ENCODE measurements at places on chromosomes 11 and 22. TPM values are rescaled to one million over a fixed set of nuclear protein-coding genes. Genes with fewer than 3 reads are reported as not detected.

Gene GGTLC3
- total RNA-seq = not detected

GRCh38 chr11:84136926-84137325, 850.8 kb upstream of the CCDC90B start:
- no peak for DNase-seq

DNA sequence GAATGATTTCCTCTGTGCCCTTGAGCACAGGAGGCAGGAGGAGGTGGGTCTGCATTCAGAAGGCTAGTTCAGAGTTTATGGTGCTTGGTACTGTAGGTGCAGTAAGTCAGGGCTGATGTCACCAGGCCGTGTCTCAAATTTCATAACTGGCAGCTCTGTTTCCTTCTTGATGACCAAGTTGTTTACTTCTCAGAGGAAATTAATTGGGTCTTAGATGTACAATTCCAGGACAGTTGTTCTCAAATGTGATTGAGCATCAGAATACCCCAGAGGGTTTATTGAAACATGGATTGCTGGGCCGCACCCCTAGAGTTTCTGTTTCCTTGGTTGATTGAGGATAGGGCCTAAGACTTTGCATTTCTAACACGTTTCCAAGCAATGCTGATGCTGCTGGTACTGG, 6.2 kb downstream of the AMOTL1 start:
- DNase-seq = no peak

GRCh38 chr11:31529189-31529588, 19.6 kb downstream of the ELP4 start:
- no peak for DNase-seq

Gene PARVG
- total RNA-seq = 56.0 TPM

DNA sequence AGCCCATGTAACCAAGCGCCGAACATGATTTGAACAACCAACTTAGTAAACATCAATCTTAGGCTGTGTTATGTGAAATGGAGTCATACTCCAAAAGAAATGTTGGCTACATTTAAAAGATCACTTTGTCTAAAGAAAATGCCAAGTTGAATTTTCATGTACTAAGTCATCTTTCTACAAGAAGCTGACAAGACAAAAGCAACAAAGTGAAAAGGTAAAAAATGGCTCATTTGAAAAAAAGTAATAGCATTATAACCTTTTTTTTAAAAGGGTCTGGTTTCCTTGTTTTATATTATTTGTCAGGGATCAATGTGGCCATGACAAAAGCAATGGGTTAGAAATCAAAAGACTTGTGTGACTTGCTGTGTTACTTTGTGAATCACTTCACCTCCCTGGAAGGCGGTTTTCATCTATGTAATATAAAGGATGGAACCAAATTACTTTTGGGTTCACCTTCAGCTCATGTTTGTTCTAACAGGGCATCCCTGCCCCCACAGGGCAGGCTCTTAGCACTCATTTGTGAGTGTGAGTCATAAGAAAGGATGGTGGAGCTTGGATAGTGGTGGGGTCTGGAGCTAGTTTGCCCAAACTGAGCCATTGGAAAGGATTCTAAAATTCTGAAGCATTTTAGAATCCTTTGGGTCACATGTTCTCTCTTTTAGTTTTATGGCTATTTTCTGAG, 131.9 kb upstream of the MTMR2 start:
- DNase-seq = no peak

GRCh38 chr11:21612326-21612725, 580.6 kb upstream of the ANO5 start:
- no peak for DNase-seq

Gene LDHAL6A
- not detected for total RNA-seq

DNA sequence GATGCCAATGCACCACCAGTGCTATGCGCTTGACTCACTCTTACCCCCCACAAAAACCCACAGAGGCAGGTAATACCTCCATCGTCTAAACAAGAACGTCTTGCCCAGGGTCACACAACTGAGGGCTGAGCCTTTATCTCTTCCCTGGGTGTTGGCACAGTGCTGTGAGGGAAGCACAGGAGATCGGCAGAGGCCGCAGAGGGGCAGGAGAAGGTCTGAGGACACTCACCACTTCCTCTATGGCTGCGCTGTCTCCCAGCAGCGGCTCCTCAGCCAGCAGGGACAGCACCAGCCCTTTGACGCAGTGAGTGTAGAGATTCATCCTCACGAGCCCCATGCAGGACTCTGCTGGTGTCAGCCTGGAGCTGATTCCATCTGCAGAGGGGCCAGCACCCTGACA, 19.9 kb downstream of the HPS4 start:
- DNase-seq = no peak

- peak; percentile 75 for DNase-seq
Measured at GRCh38 chr11:35045236-35045820, 93.6 kb upstream of the CD44 start.

DNA sequence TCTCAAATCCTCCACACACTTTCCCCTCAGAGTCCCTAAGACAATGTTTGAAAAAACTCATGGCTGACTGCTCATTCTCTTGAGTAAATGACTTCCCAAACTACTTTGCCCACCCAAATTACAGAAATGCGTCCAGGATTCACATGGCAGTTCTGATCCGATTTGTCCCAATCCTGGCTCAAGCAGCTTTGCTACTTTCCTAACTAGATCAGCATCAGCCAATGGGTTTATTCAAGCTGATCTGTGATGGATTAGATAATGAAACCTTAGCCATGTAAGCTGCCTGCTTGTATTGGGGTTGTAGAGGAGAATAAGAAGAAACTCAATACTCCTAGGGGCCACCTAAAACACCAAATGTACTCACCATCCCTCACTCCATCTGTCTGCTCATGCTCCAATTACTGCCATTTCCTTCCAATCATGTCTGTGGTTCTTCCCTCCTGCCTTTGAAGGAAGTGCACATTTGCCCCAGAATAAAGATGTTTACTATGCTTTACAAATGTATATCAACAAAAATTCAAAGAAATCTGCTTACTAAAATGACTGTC, 6.9 kb downstream of the RBFOX2 start:
- no peak for DNase-seq
